ENCODE measurements at places on chromosomes 12 and 14. TPM values are rescaled to one million over a fixed set of nuclear protein-coding genes. Genes with fewer than 3 reads are reported as not detected.

The UNC79 gene
- total RNA-seq, result 0.22 TPM

The MSI1 gene
- 5.4 TPM for total RNA-seq

The VWF gene
- total RNA-seq, result 238 TPM

The KRT8 gene
- 104 TPM for total RNA-seq

The GLIPR1L1 gene
- not detected for total RNA-seq

The C12orf60 gene
- total RNA-seq, result 1.6 TPM

The GPX2 gene
- total RNA-seq, result not detected

All from Right ventricle myocardium superior (tissue), 1 donor.